ENCODE measurements at places on chromosomes 11 and 22. TPM values are rescaled to one million over a fixed set of nuclear protein-coding genes. Genes with fewer than 3 reads are reported as not detected.

Gene KRTAP5-11
- total RNA-seq: not detected

Gene MYOD1
- not detected for total RNA-seq

Gene SYT7
- not detected for total RNA-seq

Gene NNMT
- not detected for total RNA-seq

Gene DRICH1
- total RNA-seq: 1.5 TPM

Gene SNU13
- 108 TPM for total RNA-seq

Gene GGTLC3
- not detected for total RNA-seq

Gene SLC5A4
- not detected for total RNA-seq

Gene DEFB131B
- total RNA-seq: not detected

Gene RAC2
- total RNA-seq: 273 TPM

Gene KRTAP5-2
- total RNA-seq: not detected

Gene GCAT
- not detected for total RNA-seq

DNA sequence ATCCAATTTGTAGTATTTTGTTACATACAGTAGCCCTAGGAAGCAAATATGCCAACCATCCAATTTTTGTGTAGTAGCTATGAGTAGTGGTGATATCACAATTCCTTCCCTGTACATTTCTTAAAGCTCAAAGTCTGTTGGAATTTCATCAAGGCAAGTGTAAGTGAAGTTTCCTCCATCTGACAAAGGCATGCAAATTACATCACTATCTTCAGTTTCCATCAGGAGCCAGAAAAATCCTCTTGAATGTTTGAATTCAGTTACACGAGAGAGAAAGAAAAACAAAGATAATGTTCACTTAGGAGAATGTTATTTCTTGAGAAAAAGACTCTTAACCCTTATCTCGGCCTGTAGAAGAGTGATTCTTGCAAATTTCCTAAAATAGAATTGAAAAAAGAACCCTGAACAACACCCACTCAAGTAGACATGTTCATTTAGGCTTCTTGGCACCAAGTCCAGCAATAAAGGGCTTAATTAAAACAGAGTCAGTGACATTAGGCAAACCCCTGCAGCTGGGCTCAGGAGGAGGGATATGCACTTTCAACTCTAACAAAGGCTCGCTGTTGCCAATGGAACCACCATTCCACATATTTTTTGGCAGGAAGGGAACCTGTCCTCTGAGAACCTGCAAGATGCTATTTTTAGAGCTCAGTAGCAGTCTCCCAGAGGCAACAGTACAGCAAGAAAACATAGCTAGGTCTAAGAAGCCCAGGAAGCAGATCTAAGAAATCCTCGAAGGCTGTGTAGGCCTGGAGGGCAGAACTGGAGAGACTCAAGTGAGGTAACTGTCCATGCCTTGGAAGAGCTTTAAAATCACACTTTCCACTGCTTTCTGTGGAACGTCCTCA is 144.6 kb downstream of the CCDC81 start:
- DNase-seq: no peak

GRCh38 chr22:40147388-40148176 is 30.1 kb upstream of the TNRC6B start:
- no peak for DNase-seq

- no peak for DNase-seq
Measured at GRCh38 chr11:107953446-107953845, 25.2 kb downstream of the RAB39A start.

DNA sequence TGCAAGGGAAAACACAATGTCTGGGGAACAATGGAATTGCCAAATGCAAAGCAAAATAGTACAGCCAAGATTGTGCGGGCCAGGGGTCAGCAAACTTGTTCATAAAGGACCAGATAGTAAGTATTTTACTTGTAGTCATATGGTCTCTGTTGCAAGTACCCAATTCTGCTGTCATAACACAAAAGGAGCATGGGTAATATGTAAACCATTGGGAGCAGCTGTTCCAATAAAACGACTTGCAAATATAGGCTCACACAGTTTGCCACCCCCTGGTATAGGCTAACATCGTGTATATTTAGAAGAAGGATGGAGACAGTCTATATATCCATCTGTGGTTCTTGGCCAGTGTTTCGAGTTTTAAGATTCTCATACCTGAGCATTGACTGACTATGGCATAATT is 15.6 kb downstream of the SDHAF2 start:
- no peak for DNase-seq

DNA sequence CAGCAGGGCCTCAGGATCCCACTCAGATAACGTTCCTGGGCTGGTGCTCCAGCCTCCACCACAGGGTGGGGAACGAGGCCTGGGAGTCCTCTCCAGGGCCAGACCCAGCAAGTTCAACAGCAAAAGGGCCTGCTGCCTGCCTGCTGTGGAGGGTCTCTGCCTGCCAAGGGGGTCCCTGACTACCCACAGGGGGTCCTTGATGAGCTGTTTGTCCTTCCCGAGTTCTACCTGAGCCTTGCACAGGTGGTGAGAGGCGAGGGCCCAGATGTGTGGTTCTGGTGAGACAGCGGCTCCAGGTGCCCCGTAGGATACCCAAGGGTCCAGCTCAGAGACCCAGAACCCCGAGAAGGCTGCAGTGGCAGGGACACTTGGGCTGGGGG is 4.4 kb downstream of the DUSP8 start:
- DNase-seq: no peak

DNA sequence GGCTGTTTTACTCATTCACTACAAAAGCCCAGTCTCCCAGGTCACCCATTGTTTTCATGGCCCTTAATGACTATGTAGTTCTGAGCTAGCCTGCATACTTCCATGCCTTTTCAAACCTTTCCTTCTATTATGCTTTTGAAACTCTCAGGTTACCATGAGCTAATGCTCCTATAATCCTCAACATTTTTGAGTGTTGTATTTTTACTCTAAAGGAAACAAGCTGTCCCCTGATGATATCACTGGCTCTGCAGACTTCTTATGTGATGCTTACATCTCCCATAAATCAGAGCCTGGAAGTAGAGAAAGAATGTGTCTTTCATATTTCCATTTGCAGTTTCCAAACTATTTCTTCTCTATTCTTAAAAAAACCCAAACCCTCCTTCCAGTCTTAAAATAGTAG is 159.0 kb upstream of the RAG2 start:
- DNase-seq: no peak

DNA sequence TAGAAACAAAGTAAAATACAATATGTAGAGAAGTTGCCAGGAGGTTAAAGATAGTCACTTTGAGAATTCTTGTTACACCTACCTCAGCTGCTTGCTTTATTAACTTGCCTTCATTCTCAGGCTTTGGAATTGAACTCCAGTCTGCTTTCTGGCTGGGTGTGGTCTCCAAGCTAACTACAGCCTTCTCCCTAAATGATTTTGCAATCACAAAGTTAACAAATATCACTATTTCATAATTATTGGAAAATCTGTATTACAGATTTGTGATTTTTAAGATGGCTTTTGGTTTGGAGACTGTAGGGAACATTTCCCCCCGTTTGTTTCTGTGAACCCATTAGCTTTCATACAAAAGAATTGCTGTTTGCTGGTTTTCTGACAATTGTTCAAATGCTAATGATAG is 2.2 kb downstream of the PLAAT5 start:
- no peak for DNase-seq

DNA sequence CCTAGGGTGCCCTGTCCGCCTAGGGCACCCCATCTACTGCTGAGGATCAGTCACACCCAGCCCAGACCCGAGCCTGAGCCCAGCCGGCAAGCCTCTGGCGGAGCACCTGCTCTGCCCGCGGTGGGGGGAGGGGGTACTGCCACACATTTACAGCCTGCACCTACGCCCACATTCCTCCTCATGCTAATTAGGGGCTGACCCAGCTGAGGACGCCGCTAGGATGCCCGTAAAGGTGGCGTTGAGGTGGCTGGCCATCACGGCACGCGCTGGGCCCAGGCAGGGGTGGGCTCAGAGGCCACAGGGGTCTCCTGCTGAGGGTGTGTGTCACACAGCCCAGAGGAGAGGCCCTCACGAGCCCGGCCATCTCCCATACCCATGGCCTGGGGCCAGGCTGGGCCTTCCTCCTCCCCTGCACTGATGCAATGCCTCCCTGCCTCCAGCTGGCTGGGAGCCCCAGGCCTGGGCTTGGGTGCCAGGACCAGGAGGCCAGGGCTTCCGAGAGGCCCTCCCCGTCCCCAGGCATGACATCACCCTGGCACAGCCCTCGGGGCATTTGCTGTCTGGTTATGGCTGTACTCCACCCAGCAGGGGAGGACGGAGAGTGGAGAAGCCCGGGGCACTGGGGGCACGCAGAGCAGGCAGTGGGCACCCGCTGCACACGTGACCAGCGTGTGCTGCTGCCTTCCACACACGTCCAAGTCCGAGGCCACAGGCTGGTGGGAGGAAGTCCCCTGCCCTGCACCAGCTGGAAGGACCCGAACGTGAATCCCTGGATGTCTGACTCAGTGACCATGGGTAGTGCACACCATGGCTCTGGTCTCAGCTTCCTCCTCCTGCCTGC is 12.7 kb downstream of the DUSP8 start:
- DNase-seq: peak; percentile 67

GRCh38 chr11:77455740-77456139 is 18.2 kb downstream of the PAK1 start:
- DNase-seq: no peak

DNA sequence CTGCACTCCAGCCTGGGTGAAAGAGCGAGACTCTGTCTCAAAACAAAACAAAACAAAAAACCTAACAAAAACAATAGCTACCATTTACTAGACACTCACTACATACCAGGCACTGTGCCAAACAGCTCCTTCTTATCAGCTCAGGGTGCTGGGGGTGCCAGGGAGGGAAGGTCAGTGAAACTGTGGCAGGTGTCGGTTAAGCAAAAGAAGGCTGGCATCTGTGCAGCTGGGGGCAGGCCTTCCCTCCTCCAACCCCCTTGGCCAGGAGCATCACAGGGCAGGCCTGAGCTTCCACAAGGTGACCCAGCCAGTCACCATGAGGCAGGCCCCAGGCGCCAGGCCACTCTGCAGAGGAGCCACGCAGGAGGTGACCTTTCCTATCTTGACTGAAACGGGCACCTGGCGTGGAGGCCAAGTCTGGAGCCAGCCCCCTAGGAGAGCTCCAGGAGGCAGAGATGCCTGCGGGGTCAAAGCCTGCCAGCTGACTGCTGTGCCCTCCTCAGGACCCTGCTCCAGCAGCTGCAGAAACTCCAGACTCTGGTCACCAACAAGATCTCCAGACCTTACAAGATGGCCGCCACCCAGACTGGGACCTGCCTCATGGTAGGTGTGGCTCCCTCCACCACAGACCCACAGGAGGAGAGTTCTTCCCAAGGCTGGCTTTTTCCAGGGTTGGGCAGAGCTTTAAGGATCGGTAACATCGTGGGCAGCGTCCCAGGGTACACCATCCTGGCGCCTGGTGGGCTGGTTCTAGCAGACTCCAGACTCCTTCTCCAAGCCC is 31.3 kb upstream of the DGKZ start:
- DNase-seq: no peak

GRCh38 chr11:65121447-65121864 is 478 bp downstream of the FAU start:
- DNase-seq: no peak

- DNase-seq: no peak
Measured at GRCh38 chr22:26558248-26558895, 31.6 kb downstream of the TPST2 start.

- DNase-seq: no peak
Measured at GRCh38 chr22:45975164-45976161, 1.5 kb downstream of the WNT7B start.

- DNase-seq: no peak
Measured at GRCh38 chr22:45218976-45219375, 21.7 kb downstream of the KIAA0930 start.

DNA sequence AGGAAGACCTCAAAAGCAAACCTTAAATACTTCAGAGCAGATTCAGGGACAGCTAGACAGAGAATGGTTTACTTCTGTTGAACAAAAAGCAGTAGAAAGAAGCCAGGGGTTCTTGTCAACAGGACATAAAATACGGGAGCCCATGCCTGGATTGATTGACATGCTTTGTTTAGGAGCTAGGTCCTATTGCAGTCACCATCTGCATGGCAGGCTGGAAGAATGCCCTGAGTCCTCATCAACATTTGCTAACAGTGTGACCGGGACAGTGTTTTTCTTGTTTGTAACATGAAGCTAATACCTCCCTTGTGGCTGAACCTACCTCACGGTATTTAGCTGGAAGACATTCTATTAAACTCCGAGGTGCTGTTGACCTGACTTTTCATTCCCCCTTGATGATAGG is 225.4 kb downstream of the NTM start:
- DNase-seq: no peak

DNA sequence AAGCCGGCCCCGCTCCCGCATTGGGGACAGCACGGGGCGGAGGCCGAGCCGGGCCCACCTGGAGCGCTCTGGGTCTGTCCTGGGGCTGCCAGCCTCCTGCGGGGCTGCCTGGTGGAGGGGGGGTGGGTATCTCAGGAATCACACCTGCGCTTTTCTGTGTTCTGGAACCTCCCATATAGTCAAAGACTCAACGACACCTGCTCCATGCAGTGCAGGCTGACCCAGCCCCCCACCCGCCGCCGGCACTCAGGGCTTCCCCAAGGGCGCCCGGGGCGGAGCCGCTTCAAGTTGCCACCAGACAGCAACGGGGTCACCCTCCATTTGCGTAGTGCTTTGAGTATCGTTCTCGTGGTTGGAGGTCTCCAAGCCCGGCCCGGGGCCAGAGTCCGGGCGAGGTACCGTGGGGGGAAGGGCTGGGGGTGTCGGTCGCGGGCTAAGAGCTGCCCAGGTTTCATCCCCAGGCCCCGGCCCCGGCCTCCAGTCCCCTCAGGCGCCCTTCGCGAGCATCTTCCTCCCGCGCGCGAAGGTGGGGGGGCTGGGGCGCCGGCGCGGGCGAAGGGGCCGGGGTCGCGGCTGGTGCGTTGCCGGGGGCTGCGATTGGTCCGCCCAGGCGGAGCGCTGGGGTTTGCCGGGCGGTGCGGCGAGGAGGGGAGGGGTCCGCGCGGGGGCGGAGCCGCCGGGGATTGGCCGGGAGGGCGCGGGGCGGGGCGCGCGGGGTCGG is 6.6 kb downstream of the TSPAN4 start:
- peak; percentile 65 for DNase-seq

DNA sequence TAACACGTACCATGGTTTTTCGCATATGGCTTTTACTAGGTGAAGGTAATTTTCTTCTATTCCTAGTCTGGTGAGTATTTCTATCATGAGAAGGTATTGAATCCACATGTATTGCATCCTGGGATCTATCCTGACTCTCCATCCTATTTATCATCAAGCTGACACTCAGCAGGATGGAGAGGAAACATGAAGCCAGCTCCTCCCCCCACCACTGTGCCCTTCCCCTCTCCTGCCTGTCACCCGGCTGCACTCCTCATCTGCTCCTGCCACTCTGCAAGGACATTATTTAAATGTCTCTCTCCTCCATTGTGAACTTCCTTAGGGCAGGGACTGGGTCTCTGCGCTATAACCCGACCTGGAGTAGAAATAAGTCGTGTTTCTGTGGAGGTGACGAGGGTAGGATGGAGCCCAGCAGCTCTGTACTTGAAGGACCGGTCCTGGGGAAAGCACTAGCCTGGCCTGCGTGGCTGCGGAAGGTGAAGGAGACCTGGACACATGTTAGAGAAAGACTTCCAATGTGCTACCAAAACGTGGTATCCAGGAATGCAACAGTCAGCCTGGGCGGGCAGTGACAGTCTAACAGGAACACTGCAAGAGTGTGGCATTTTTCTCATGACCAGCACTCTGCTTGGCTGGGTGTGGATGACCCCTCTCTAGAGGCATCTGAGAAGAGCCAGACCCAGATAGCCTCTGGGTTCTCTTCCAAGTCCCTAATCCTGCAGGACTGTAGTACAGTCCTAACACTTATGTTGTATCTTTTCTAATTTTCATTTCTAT is 111.2 kb downstream of the MICAL3 start:
- no peak for DNase-seq

- DNase-seq: no peak
Measured at GRCh38 chr11:130478204-130478701, 29.8 kb downstream of the ADAMTS15 start.
